Fibroblast of mammary gland (primary cell): ENCODE measurements at places on chromosomes 5 and 9.

GRCh38 chr5:142697356-142698255, 11.7 kb upstream of the FGF1 start:
- peak; percentile 82 for DNase-seq

DNA sequence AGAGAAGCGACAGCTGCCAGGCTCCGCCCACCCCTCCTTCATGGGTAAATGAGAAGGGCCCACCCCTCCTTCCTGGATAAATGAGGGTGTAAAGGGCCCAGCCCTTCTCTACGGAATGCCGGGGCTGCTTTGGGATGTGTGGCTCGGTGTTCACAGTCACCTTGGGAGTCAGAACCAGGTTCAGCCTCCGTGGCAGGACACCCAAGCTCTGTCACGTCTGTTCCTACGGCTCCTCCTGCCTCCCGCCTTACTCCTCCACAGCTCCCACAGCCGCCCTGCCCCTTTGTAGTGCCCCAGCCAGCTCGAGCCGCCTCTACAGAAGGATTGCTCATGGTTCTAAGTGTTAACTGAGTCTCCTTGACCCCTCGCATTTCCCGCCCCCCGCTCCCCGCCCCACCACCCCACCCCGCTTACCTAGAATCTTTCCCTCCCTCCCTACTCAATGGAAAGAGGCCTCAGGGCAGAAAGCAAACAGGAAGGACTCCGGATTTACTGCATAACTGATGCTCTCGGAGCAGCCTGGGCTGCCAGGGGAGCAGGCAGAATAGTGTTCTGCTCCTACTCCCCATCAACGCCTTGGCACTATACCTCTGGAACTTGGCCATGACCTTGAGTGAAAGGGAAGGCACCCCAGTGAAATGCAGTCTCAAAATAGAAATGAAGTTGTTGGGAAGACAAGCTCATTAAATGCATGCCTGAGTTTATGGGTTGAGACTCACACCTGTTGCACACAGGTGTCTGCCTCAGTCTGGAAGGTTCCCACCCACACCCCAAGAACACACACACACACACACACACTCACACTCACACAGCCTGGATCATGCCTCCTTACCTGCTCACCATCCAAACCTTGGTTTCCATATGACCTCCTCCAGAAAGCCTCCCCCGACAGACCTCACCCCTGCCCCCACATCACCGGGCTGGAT, 59.6 kb downstream of the NEURL1B start:
- DNase-seq: no peak

DNA sequence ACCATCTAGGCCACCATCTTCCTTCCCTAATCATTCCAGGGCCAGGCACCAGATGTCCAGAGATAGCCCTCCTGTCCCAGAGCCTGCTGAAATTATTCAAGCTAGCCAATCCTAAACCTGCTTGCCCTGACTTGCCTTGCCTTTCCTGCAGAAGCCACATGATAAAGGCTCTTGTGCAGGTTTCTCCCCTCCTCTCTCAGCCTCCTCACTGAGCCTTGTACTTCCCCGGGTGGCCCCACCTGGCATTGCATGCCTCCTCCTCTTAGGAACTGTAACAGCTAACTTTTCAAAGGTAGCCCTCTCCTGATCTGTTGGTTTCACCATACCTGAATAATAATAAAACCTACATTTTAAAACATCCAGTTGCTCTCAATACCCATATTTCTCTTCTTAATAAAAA, 42.6 kb downstream of the DIRAS2 start:
- DNase-seq: no peak

DNA sequence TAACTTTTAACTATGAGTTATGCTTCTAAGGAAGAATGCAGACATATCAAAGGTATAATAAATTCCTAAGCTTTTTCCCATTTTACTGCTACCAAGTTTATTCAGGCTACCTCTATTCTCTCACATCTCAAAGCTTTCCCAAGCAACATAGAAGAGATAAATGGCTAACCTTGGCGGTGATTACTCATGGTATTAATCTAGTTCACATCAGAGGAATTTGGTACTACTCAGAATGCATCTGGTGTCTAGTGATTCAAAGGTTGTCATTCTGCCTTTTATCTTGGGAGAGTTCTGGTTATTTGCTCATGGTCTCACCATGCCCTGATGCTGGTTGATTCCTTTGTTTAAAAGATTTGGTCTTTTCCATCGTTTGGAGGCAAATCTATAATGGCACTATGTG, 182.7 kb downstream of the TAF11L14 start:
- no peak for DNase-seq

- no peak for DNase-seq
Measured at GRCh38 chr5:44839018-44839681, 30.4 kb downstream of the MRPS30 start.

GRCh38 chr5:136891175-136891972, 526.0 kb upstream of the TRPC7 start:
- DNase-seq: no peak

DNA sequence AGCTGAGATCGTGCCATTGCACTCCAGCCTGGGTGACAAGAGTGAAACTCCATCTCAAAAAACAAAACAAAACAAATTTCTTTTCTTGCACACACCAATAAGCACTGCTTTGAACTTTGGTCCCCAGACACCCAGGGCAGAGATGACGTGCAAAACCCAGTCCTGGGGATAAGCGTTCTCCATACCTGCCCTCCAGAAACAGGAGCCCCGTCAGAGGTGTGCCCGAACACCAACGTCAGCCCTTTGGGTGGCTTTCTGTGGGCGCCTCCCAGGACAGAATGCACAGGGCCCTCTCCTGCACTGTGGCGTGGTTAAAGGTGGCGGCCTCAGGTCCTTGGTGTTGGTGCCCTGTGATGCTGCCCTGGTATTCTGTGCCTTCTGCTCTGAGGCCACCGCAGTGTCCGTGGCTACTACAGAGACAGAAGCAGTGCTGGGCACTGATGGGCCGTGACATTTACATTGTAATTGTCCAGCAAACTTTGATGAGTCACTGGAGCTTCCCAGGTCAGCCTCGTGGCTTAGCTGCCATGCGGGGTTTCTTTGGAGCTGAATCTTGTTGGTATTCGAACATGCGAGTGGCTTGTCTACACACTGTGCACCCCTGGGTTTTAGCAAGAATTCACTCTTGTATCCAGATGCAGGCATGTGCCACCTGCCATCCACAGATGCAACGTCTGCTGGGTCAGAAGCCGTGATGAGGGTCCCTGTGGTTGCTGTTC, 9.8 kb downstream of the PPP1R26 start:
- DNase-seq: no peak

DNA sequence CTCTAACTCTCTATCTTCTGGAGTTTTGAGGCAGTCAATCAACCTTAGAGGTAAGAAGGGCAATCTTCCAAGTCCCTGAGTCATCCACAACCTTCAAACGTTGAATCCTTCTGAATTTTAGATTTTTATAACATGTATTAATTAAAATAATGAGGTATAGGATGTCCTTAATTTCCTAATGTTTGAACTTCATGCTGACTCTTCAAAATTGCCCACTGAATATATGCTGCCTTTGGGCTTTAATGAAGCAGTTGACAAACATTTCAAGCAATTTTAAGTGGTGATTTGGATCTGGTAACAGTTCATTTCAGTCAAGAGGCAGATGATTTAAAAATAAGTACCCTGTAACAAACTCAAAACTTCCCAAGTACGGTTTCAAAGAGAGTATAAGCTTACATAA, 26.0 kb downstream of the ERP44 start:
- no peak for DNase-seq

GRCh38 chr9:38375572-38375963, 16.9 kb upstream of the ALDH1B1 start:
- no peak for DNase-seq

DNA sequence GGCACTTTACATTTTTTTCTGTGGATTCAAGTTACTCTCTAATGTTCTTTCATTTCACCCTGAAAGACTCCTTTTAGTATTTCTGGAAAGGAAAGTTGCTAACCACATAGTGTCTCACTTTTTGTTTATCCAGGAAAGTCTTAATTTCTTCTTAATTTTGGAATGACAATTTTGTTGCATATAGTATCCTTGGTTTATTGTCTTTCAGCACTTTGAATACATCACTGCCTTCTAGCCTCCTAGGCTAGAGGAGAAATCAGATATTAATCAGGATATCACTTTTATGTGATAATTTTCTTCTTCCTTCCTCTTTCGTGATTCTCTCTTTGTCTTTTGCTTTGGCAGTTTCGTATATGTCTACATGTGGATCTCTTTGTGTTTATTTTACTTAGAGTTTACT, 11.4 kb downstream of the ADGRV1 start:
- DNase-seq: no peak

GRCh38 chr5:145218982-145219381, 616.2 kb downstream of the PRELID2 start:
- no peak for DNase-seq

DNA sequence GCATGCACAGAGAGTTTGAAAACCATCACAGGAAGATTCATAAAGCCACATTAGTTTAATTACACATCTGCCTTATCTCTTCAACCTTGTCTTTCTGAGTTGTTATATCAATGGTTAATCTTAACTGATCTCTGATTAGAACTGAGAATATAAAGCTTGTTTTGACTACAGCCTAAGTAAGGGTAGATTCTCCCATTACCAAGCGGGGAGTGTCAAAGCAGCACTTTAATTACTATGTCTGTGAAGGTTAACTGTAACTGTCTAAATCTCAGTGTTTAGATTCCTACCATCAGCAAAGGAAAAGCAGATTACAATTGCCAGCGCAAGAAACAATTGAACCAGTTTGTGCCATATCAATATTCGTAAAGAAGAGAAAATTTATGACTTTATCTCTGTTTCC, 348.7 kb downstream of the CDH12 start:
- no peak for DNase-seq

DNA sequence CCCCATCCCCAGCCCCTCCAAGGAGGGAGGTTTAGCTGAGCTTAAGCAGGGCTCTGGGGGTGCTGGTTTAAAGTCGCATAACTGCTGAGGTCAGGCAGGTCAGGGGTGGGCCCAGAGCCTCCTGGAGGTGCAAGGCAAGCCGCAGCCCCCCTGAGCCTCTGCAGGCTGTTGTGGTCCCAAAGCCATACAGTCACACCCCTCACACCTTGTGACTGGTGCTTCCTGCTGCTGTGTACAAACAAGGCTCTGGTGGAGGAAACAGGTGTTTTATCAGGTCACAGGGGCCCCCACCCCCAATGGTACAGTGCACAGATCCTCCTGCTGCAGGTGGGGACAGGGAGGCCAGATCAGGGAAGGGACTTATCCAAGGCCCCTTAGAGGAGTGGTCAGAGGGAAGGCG, 8.0 kb downstream of the TCF7 start:
- DNase-seq: no peak

DNA sequence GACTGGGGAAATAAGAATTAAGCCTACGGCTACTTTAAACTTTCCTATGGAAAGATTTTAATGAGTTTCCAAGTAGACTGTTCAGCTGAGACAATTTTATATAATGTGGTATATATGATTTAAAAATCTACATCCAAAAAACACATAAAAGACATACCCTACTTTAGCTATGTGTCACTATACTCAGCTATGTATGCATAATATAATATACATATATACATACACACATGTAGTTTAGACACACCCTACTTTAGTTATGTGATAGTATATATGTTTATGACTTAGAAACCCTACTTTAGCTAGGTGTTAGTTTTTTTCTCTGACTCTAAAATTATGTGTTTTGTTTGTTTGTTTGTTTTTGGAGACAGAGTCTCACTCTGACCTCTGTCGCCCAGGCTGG, 100.5 kb upstream of the DAB2 start:
- DNase-seq: no peak

DNA sequence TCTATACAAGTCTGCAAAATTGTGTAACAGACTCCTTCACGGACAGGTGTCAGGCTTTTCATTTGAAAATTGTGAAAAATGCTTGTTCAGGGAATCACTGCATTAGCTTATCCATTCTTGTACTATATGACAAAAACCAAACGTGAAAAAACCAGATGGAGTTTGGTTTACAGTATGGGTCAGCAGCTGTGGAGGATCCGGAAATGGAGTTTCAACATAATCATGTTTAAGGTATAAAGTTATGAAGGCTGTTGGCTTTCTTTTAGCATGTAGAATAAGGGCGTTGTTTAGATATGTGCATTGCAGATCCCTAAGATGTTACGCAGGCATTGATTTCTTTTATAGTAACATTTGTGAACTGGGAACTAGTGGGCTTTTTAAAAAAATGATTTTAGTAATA, 123.8 kb downstream of the GDNF start:
- DNase-seq: no peak

- no peak for DNase-seq
Measured at GRCh38 chr9:10015755-10016154, 597.0 kb downstream of the PTPRD start.

DNA sequence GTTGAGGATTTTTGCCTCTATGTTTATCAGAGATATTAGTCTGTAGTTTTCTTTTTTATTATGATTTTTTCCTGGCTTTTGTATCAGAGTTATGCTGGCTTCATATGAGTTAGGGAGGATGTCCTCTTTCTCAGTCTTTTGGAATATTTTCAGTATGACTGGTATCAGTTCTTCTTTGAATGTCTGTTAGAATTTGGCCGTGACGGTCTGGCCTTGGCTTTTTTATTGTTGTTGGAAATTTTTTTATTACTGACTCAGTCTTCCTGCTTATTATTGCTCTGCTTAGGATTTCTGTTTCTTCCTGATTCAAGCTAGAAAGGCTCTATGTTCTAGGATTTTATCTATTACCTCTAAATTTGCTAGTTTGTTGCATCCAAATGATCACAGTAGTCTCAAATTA, 421.9 kb downstream of the CDH10 start:
- peak; percentile 50 for DNase-seq

- no peak for DNase-seq
Measured at GRCh38 chr5:84518370-84518769, 133.7 kb upstream of the EDIL3 start.

- DNase-seq: no peak
Measured at GRCh38 chr5:79236362-79236969, 535 bp downstream of the JMY start.

DNA sequence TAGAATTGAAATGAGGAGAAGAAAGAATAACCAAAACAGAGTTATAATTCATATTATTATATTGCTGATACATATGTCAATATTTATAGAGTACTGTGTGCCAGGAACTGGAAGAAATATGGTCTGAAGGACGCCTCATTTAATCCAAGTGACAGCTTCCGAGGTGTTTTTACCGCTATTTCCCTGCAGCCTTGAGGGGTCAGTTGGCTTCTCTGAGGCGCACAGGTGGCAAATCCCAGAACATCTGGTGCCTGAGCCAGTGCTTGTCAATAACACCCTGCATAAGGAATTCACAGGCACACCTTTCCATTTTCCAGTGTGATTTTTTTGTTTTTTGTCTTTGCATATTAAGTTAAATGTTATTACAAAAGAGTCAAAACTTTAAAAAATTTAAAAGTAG, 43.3 kb upstream of the CTSL start:
- no peak for DNase-seq

- no peak for DNase-seq
Measured at GRCh38 chr9:38066914-38067858, 1.8 kb downstream of the SHB start.

GRCh38 chr5:113474100-113474728, 14.0 kb downstream of the MCC start:
- DNase-seq: no peak

GRCh38 chr5:121945261-121945660, 16.5 kb upstream of the SRFBP1 start:
- DNase-seq: no peak

DNA sequence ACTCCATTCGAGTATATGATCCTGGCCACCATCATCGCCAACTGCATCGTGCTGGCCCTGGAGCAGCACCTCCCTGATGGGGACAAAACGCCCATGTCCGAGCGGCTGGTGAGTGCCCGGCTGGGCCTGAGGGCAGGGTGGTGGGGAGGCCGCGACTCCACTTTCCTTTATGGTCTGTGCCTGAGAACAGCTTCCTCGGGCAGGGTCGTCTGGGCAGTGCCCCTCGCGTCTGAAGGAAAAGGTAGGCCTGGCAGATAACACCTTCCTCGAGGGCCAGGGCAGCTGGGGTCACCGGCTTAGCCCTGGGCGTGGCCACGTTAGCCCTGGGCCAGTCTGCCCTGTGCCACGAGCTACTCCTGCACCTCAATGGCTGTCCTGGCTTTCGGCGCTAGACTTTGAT, 1.5 kb downstream of the CACNA1B start:
- DNase-seq: no peak
